Caco-2 (cell line): ENCODE measurements at places on chromosomes 1 and 21. TPM values are rescaled to one million over a fixed set of nuclear protein-coding genes. Genes with fewer than 3 reads are reported as not detected.
A peak's percentile ranks its signal among the peaks of the same experiment; 100 is the strongest.

OR14K1 gene
- not detected in 2 replicates for total RNA-seq

MIXL1 gene
- total RNA-seq = not detected in 2 replicates

TMEM52 gene
- total RNA-seq = 5.8 and 6.4 TPM in 2 replicates

PRDM16 gene
- total RNA-seq = 4.2 and 5.3 TPM in 2 replicates

GRCh38 chr21:44347911-44348451 lies 5.4 kb upstream of the TRPM2 start:
- no peak for DNase-seq

- no peak for DNase-seq
Measured at GRCh38 chr1:5296557-5297179, 642.3 kb downstream of the AJAP1 start.

GRCh38 chr1:191620883-191621282 lies 537.4 kb upstream of the RGS18 start:
- no peak for DNase-seq

- peak; percentile 74 for DNase-seq
Measured at GRCh38 chr1:205977402-205978014, 25.7 kb downstream of the RAB7B start.

- DNase-seq = no peak
Measured at GRCh38 chr1:174797398-174797797, 202.3 kb upstream of the CACYBP start.

GRCh38 chr1:7383671-7384520 lies 387.2 kb upstream of the VAMP3 start:
- no peak for DNase-seq

- DNase-seq = no peak
Measured at GRCh38 chr1:204453141-204453772, 41.3 kb downstream of the PIK3C2B start.

DNA sequence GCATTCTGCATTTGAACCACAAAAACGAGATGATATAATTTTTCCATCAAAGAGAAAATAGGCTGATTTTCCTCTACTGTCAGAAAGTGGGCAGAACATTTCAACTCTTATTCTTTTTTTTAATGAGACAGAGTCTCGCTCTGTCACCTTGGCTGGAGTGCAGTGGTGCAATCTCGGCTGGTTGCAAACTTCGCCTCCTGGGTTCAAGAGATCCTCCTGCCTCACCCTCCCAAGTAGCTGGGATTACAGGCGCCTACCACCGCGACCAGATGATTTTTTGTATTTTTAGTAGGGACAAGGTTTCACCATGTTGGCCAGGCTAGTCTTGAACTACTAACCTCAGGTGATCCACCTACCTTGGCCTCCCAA lies 11.6 kb downstream of the DSTYK start:
- no peak for DNase-seq
